ENCODE measurements at places on chromosomes 4 and X.

DNA sequence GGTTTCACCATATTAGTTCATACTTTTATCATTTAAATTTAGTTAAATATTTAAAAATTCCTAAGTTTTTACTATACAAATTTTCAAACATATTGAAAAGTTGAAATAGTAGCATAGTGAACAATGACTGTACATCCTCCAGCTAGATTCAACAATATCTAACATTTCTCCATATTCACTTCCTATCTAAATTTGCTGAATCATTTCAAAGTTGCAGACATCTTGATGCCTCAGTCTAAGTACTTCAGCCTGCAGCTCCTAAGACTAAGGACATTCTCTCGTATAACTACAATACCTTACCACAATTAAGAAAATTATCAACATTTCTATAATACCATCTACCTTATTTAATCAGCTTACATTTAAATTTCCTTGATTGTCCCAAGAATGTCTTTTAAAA is 132.7 kb downstream of the TMEM164 start:
- no peak for DNase-seq

DNA sequence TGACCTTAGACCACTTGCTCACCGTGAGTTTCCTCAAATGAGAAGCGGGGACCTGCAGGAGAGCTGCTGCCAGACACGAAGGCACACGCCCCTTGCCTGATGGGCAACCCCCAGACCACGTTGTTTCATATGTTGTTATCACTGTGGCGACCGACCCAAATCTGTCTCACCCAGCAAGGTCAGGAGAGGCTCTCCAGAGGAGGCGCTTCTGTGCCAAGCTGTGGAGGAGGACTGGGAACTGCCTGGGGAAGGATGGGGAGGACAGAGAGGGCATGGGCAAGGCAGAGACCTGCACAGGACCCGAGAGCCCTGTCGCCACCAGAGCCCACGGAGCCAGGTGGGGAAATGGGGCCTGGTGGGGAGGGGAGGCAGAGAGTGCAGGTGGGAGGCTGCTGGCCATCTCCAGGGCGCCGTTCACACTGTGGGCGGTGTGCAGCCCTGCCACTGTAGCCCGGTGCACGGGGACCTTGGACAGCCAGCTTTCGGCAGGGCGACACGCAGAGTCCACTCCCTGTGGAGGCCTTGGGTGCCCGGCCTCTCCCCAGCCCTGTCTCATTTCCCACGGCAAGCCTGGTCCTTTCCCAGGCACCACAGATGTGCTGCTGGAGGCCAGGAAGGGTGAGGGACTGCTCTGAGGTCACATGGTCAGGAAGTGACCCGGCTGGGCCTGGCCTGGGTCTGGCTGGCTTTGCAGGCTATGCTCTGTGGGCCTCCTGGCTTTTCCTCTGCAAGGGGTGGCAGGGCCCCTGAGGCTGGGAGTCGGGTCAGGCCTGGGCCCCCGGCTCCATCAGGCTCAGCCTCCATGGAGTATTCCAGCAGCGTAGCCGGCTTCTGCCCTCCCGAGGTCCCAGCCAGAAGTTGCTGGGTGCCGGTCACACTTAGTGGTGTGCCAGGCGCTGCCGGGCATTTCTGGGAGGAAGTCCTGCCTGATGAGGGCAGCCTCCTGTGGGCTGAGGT is 3.2 kb downstream of the HTRA3 start:
- no peak for DNase-seq

- no peak for DNase-seq
Observed at GRCh38 chr4:156799121-156799589, 172.4 kb downstream of the PDGFC start.

DNA sequence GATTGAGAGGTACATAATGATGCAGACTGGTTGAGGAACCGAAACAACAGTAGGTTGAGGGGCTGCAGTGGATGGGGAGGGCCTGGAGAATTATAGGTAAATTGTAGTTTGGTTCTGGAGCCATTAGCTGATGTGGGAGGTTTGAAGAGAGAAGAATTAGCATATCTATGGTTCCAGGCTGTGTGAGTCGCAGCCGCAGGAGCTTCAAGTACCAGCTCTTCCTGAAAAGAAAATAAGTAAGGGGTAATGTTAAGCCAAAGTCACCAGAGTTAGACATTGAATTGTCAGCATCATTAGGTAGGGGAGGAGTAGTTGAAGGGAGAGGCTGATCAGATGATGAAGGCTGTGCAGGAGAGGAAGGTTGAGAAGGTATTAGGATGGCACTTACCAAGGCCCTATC is 29.5 kb downstream of the PF4 start:
- no peak for DNase-seq

DNA sequence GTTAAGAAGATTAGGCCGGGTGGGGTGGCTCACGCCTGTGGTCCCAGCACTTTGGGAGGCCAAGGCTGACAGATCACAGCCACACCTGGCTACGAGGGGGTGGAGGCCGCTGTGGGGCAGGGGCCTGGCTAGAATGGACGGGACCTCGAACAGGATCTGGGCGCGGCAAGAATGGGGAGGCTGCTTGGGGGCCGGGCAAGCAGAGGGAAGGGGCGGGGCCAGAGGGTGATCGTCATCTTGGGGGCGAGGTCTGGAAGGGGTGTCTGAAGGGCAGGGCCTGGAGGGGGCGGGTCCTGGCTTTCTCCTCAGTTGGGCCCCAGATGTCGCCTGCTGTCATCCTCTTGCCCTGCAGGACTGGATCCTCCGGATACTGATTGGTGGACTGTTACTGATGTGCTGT is 57.3 kb upstream of the ENPEP start:
- no peak for DNase-seq

Data from stimulated activated CD4-positive, alpha-beta T cell treated with anti-CD3 and anti-CD28 coated beads, Interleukin-1b, Interleukin-23, amount 100 ng/mL, for 1 hour (primary cell).